Esophagus mucosa (tissue), 1 donor: ENCODE measurements at places on chromosomes 3 and 15. TPM values are rescaled to one million over a fixed set of nuclear protein-coding genes. Genes with fewer than 3 reads are reported as not detected.

The PAK6 gene
- total RNA-seq, result 25.3 TPM

DNA sequence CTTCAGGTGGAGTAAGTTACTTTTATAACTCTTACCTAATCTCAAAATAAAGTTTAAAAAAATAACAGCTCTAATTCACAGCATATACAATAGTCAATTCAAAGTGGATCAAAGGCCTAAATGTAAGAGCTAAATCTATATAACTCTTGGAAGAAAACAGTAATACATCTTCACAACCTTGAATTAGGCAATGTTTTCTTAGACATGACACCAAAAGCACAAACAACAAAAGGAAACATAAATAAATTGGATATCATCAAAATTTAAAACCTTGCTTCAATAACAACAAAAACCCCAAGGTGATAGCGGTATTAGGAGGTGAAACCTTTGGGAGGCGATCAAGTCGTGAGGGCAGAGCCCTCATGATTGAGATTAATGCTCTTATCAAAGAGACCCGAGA, 12.8 kb downstream of the DENND6A start:
- no peak for ATAC-seq

DNA sequence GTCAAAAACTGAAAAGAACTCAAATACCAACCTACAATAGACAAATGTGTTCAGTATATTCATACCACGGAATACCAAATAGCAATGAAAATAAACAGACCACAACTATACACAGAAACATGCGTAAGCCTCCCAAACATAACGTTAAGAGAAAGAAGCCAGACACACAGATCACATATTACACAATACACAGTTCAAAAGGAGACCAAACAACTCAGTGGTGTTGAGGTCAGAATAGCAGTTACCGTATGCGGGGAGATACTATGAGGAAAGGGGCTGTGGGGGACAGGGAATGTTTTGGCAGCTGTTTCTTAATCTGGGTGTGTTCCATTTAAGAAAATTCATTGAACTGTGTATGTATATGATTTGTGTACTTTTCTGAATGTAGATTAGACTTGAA, 6.6 kb downstream of the OSBPL10 start:
- ATAC-seq, result no peak

GRCh38 chr15:76730262-76730661, 174.9 kb downstream of the SCAPER start:
- ATAC-seq, result no peak

- ATAC-seq, result peak; percentile 61
Measured at GRCh38 chr3:138180375-138181029, 5.8 kb upstream of the DBR1 start.

The EPHA6 gene
- total RNA-seq, result 1.1 TPM

The CIAO2A gene
- total RNA-seq, result 25.6 TPM

The FGF12 gene
- 0.72 TPM for total RNA-seq

GRCh38 chr15:68666120-68666811, 87.5 kb downstream of the CORO2B start:
- no peak for ATAC-seq

GRCh38 chr15:82108489-82109078, 62.8 kb upstream of the MEX3B start:
- peak; percentile 94 for ATAC-seq

DNA sequence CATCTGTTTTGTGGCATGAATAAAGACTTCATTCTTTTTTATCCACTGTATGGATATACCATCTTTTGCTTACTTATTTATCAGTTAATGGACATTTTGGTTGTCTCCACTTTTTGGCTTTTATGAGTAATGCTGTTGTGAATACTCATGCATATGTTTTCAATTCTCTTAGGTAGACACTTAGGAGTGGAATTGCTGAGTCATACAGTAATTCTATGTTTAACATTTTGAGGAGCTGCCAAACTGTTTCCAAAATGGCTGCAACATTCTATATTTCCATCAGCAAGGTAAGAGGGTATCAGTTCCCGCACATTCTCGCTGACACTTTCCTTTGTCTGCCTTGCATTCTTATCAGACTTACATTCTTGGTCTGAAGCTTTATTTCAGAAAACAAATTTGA, 191.1 kb downstream of the WNT5A start:
- ATAC-seq, result no peak

- ATAC-seq, result no peak
Measured at GRCh38 chr3:37542772-37543449, 318.8 kb upstream of the CTDSPL start.

DNA sequence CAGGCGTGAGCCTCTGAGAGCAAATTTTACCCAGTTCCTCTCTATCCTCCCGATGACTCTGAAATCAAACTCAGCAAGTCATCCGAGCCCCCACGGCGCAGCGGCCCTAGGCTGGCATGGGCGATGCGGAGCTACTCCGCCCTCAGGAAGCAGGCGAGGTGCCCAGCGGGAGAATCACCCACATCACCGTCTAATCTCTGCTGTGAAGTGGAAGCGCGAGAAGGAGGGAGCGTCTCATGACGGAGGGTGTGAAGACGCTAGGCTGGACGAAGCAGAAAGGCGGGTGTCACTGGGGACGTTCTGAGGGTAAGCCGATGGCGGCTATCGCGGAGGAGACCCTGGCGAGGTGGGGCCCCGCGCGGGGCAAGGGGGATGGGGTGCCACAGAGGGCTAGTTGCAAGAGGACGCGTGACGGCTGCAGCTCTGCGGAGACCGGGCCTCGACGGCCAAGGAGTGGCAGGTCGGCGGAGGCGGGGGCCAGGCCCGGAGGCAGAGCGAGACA, 9.1 kb upstream of the GNAI2 start:
- peak; percentile 23 for ATAC-seq

- ATAC-seq, result no peak
Measured at GRCh38 chr3:19487386-19487785, 339.1 kb downstream of the KCNH8 start.

- ATAC-seq, result no peak
Measured at GRCh38 chr15:74790080-74790916, 8.4 kb downstream of the CSK start.

The CHRM5 gene
- not detected for total RNA-seq

- ATAC-seq, result no peak
Measured at GRCh38 chr3:9330166-9330703, 32.6 kb upstream of the THUMPD3 start.

DNA sequence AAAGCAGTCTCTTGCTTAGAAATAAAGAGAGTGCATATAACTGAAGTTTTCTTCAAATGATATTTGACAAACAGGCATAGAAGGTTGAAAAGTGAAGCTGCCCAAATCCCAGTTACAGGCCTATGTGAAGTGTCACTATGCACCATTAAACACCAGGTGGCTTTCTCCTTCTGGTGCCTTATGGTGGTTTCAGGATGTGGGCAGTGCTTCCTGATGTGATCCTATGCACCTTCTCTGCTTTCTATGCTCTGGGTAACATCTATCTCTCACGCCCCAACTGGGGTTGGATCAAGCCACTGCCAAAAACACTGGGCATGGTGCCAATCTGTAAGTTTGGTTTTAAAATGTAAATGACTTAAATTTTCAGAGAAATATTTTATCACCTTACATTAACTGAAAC, 744.7 kb downstream of the TUSC7 start:
- no peak for ATAC-seq

DNA sequence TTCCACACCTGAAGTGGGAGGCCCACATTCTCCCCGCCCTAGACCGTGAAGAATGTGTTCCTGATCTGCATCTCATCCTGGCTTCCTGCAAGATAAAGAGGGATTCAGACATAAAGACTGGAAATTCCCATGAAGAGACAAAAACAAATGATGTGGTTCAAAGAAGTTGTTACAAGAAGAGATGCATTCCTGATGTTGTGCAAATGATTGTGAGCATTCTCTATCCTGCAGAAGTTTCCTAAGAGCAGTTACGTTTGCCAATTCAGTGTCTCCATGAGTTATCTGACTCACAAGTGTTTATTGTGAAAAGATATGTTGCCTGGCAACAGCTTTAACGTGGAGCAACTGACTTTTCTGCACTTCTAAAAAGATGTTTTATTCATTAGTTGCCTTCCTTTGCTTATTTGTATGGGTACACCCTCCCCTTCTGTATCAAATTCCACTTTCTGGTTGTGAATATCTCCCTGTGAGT, 107.8 kb downstream of the ZIC4 start:
- no peak for ATAC-seq

The GOLGA6L22 gene
- total RNA-seq, result 0.08 TPM

- no peak for ATAC-seq
Measured at GRCh38 chr3:127720161-127720823, 47.5 kb downstream of the ABTB1 start.

The CHRNA7 gene
- 0.76 TPM for total RNA-seq

DNA sequence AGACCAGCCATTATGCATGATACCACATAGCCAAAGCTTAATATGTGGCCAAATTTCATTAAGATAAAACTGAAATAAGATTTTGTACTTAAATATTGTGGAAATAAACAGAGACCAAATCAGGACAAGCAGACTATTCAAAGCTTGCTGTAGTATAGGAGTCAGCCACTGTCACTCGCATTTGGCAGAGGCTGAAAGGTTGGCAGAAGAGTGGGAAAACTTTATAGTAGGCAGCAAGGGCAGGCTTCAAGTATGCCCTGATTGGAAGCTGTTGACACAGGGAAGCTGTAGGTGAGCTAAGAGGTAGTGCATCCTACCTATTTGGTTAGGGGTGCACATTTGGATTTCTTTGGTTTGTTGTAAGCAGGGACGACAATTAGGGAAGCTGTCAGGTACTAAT, 202.5 kb upstream of the PDZRN3 start:
- ATAC-seq, result no peak

GRCh38 chr3:74607803-74608202, 6.7 kb downstream of the CNTN3 start:
- ATAC-seq, result no peak

DNA sequence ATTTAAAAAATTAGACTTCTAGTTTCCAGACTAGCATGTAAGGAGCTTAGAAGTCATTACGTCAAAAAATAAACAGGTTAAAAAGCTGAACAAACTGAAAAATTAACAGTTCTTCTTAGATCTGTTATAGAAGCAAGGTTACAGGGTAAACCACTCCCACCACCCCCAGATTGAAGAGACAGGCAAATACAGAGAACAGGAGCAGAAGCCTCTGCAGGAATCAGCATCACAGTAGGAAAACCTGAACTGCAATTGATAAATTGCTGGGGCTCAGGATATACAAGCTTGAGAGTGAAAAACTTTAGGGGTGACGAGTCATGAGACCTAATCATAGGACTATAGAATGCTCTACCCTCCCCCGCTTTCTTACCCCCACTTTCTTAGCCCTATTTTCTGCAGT, 222.3 kb downstream of the UBE2E2 start:
- no peak for ATAC-seq

GRCh38 chr3:101542957-101543356, 18.7 kb upstream of the TRMT10C start:
- no peak for ATAC-seq

DNA sequence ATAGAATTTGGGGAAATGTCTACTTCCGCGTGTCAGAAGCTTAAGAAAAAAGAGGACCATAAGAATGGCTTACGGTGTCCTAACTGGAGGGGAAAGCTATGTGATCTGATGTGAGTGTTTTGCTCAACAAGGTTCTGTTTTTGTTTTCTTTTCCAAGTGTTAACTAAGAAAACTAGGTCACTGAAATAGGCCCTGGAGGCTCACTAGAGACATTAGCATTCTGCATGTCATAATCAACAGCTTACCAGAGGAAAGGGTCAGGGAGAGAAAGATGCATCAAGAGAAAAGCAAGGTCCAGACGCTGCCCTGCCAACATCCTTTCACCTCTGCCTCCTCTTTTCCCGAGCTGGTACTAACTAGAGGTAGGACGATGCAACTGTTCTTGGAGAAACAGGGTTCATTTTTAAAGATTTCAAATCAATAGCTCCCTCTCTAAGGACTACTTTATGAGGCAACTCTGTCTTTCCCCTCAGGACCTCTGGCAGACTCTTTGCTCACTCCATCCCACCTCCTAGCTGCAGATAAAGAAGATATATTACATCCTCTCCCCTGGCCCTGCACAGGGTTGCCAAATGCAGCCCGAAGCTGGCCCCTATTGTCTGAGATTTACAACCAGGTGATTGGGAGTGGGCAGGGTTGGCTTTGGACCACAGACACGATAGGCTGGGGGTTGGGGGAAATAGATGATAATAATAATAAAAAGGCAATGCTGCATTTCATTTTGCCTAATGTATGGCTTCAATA, 209.9 kb upstream of the SLC2A2 start:
- no peak for ATAC-seq

DNA sequence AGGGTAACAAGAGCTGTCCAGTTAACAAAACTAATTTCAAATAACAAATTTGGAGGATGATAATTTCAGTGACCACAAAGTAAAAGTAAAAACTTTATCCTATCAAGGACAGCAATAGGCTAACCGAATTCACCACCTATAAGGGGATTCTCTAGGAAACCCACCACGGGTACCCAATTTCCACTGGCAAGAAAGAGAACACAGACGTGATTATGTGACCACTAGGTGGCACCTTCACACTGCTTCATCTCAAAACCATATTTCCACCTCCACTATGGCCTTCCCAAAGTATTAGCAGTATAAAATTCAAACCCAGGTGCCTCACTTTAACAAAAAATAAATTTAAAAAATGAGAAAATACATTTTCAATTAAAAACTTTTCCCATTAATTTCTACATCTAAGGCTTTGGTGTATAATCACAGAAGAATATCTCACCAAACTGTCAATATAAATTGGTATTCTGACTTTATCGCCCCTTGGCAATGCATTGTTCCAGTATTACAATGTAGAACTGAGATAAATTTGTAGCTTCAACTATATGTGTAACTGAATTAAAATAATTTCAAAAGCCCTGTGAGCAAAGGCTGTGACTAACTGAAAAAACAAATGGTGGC, 96.5 kb downstream of the FSIP1 start:
- no peak for ATAC-seq

- ATAC-seq, result no peak
Measured at GRCh38 chr15:52257734-52258062, 37.9 kb downstream of the MYO5C start.

The TSPAN3 gene
- 60.8 TPM for total RNA-seq
